ENCODE measurements at places on chromosomes 11 and 22. TPM values are rescaled to one million over a fixed set of nuclear protein-coding genes. Genes with fewer than 3 reads are reported as not detected.

The CASP5 gene
- not detected for total RNA-seq

The MB gene
- total RNA-seq: not detected

The ABCC8 gene
- not detected for total RNA-seq

The ASPHD2 gene
- 5.3 TPM for total RNA-seq

The KDM4D gene
- total RNA-seq: 0.57 TPM

The ANKK1 gene
- 4.5 TPM for total RNA-seq

The MS4A6A gene
- total RNA-seq: 1.5 TPM

The LDHAL6A gene
- not detected for total RNA-seq

The FAM227A gene
- total RNA-seq: 0.33 TPM

DNA sequence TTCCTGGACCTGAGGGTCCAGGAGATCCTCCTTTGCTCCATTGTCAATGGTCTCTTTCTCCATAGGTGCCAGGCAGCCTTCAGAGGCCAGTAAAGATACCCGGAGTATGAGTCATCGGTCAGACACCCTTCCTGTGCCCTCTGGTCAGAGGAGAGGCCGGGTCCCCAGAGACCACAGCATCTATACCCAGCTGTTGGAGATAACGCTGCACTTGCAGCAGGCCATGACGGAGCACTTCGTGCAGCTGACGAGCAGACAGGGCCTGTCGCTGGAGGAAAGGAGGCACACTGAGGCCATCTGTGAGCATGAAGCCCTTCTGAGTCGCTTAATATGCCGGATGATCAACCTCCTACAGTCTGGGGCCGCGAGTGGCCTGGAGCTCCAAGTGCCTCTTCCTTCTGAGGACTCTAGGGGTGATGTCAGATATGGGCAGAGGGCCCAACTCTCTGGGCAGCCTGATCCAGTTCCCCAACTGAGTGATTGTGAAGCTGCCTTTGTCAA lies at the start of gene ACCSL:
Gene ACCSL, plus strand, starts transcription at position 51 of the 501 bp plus-strand sequence. Its CDS starts 56 bp downstream, at position 107.
- DNase-seq: no peak

DNA sequence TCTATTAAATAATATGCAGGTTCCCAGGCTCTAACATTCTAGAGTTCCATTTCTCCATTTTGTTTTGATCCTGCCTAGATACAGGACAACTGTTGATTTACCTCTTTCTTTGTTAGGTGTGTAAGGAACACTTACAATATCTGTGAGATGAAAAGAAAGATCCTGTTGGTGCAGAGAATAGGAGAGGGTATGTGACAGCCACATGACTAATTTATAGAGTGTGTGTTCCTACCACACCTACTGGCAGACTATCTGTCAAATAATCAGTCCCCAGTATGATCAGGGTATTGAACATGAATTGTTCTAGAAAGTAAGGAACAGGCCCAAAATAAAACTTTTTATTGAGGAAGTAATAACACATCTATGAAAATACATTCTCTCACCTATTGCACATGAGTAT lies 10.2 kb downstream of the MMP10 start:
- no peak for DNase-seq

- no peak for DNase-seq
These were observed 40.2 kb downstream of the PDE2A start for GRCh38 chr11:72634016-72634415.

GRCh38 chr11:24932110-24933000 lies 435.5 kb downstream of the LUZP2 start:
- no peak for DNase-seq

DNA sequence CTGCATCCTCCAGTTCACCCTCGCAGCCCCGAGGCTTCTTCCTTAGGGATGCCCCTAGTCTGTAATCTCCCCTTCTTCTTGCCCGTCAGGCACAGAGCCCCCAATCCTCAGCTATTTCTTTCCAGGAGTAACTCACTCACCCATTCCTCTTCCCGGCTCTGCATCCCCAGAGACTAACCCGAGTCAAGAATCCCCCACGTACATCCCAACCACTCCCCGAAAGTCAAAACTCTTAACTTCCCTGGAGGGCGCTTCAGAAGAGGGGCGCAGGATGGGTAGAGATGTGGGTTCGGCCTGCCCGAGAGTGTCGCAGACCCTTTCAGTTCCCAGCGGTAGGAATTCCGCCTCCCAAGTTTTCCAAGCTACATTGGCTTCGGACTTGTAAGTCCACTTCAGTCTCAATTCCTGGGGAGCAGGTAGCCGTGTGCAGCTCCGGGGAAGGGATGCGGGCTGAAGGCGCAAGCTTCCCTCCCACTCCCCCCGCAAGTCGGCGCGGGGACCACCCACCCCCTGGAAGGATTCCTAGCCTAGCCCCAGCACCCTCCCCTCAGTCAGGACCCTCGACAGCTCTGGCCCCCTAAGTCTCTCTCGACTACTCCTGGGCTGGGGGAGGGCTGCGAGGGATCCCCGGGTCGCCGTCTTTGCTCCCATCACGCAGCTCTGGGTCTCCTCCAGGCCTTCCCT lies 871 bp downstream of the BDNF start:
- DNase-seq: no peak

DNA sequence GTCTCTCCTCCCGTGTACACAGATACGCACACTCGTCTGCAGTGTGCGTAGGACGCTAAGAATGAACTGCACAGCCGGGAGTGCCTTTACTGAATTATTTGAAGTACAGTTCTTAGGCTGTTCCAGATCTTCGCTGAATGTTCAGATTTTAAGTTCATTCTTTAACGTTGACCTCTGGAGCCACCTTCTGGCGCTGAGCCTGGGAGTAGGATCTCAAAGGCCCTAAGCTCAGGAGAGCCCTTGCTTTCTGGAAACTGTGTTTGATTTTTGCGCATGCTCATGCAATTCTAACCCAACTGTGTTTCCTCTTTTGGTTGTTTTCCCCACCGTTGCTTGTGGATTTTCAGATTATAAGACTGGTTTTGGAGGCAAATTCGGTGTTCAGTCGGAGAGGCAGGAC lies 22.8 kb downstream of the CTTN start:
- no peak for DNase-seq

DNA sequence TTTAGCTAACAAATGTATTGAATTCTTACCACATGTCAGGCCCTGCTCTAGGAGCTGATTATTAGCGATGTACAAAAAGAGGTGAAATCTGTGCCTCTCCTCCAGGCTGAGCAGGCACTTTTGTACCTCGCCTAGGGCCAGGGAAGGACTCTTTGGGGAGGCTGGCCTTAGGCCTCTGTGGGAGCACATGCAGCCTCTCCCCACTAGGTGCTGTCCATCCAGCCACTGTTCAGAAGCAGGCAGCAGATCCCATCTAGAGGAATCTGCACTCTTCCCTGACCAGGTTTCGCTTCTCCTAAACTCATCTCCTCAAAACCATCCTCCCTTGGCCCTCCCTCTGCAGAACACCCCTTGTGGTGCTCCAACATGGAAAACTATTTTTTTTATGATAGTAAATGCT lies 51.9 kb upstream of the WT1 start:
- DNase-seq: no peak

DNA sequence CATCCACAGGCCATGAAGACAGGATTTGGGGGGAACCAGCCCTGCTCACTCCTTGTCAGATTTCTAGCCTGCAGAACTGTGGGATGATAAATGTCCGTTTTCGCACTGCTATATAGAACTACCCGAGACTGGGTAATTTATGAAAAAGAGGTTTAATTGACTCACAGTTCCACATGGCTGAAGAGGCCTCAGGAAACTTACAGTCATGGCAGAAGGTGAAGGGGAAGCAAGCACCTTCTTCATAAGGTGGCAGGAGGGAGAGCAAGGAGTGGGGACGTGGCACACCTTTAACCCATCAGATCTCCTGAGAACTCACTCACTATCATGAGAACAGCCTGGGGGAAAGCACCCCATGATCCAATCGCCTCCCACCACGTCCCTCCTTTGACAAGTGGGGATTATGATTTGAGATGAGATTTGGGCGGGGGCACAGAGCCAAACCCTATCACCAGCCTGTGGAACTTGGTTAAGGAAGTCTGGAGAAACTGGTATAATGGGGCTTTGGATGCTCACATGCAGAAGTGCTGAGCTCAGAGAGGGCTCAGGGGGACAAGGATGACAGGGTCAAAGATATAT lies 50.7 kb downstream of the MYEOV start:
- DNase-seq: no peak

- no peak for DNase-seq
These were observed 2.9 kb upstream of the CYP2R1 start for GRCh38 chr11:14894657-14895598.

GRCh38 chr11:71198141-71198822 lies 54.1 kb downstream of the SHANK2 start:
- no peak for DNase-seq

- no peak for DNase-seq
These were observed at the start of gene AMPD3 for GRCh38 chr11:10454878-10455631. Gene AMPD3, plus strand, starts transcription at chr11:10455264. Its CDS starts 6,256 bp downstream, at chr11:10461520.

- DNase-seq: no peak
These were observed 2.1 kb downstream of the PAMR1 start for GRCh38 chr11:35523331-35523768.

GRCh38 chr11:120750647-120751549 lies 239.3 kb downstream of the GRIK4 start:
- no peak for DNase-seq

DNA sequence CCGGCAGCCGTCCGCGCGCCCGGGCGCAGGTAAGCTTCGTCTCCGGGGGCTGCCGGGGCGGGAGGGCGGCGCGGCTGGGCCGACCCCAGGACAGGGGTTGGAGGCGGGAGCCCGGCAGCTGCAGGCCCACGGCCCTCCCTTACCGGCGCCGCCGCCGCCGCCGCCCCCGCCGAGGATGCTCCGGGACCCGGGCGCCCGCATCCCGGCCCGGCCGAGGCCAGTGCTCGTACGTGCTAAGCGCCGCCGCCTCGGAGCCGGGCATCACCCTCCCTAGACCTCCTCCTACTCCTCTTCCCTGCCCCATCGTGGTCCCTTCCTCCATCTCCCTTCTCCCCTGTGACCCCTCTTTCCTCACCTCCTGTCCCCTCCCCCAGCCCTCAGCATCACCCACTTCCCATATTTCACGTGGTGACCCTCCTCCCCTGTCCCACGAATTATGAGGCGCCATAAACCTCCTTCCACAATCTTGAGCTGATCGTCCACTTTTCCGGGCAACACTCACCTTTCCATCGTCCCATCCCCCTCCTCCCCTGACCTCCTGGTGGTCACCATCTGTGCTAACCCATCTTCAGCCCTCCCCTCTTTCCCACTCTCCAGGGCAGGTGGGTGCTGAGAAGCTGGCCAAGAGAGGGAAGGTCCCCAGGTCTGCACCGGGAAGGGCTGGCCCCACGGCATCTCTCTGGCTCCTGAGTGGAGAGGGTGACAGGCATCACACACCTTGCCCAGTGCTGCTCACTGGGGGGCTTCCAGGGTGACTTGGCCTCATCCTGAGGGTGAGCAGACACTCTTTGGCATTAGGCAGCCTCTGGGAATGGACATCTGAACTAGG lies 612 bp downstream of the ASPHD2 start:
- DNase-seq: no peak

- DNase-seq: no peak
These were observed 13.3 kb downstream of the OR52B2 start for GRCh38 chr11:6156628-6157359.

GRCh38 chr11:75576499-75576918 lies 14.5 kb downstream of the SERPINH1 start:
- no peak for DNase-seq

DNA sequence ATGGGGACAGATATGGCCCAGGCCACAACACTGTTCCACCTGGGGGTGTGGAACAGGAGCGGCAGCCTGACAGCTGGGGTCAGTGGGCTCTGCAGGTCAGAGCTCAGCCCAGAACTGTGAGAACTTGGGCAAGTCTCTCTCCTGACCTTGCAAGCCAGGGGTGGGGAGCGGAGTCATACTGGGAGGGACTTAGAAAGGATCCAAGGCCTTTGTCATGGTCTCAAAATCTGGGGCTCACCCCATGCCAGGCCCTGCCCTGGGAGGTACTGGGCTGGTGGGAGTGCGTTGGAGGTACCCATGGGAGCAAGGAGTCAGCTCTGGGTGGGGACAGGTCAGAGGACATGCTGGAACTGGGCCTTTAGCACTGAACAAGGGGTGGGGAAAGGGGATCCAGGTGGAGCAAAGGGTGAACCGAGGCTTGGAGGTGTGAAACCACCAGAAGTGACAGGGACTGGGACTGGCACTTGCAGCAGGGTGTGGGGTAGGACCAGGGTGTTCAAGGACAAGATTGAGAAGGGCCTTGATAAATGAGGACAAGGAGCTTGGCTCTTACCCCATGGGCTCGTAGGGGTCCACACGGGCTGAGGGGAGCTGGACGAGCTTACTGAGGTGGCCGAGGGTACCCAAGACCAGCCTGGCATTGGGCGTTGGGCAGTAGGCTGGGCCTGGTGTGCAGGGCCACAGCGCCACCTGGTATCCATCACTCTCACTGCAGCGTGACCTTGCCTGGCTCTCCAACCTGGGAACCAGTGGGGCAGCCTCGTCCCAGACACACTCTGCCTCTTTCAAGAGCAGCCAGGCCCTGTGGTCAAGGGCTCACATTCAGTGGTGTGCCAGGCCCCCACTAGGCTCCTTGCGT lies 7.4 kb upstream of the PMM1 start:
- peak; percentile 20 for DNase-seq

GRCh38 chr11:27266125-27266524 lies 96.9 kb downstream of the CCDC34 start:
- DNase-seq: no peak

GRCh38 chr11:45481026-45481425 lies 184.4 kb downstream of the CHST1 start:
- DNase-seq: no peak

Data from T-cell (primary cell).